Endothelial cell (in vitro differentiated cells): ENCODE measurements at places on chromosomes 6 and 20. TPM values are rescaled to one million over a fixed set of nuclear protein-coding genes. Genes with fewer than 3 reads are reported as not detected.

- peak; percentile 71 for DNase-seq
These were observed at the start of gene GRIK2 for GRCh38 chr6:101393251-101393828. TSS of gene GRIK2 (plus strand) at chr6:101393708.

DNA sequence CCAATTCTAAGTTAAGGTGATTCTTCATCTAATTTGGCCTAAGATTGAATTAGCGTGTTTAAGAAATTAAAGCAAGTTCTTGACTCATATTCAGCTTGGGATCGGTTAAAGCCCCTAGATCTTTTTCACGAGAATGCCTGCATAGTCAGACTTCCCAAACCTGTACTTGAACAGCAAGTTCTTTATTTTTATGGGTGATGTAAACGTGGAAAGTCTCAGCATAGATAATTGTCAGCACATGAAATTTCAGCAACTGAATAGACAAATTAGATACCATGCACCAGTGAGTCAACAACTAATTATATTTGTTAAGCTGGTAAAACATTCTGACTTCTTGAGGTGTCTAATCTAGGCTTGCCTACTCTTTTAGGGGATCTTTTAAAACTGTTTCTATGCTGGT is 183.1 kb upstream of the TNFAIP3 start:
- DNase-seq, result no peak

- no peak for DNase-seq
These were observed 131.3 kb downstream of the HACE1 start for GRCh38 chr6:104728448-104728847.

DOK5 gene
- 0.26 TPM for total RNA-seq

DNA sequence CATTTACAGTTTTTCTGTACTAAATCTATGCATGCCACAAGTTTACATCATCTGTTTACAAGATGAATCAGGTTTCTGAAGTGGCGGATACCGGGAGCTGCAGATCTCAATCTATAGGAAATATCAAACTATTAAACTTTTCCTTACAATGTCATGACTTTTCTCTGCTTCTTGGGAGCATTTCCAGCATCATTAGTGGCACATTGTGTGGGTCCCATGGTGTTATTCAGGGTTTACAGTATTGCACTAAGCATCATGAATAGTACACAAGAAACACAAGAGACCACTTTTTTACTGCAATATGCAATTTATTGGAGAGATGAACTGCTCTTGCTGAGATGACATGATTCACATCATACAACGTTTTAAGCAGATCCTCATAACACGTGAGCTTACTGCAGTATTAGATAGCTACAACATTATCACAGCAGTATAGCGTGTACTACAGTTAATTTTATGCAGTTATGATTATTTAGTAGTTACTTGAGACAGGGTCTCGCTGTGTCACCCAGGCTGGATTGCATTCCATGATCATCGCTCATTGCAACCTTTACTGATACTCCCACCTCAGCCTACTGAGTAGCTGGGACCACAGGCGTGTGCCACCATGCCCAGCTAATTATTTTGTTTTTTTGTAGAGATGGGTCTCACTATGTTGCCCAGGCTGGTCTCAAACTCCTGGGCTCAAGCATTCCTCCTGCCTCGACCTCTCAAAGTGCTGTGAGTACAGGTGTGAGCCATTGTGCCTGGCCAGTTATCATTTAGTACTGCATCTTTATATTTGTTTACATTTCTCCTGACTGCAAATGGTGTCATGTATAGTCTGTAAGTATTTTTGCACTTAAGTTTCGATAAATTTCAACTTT is 18.4 kb downstream of the BLTP3A start:
- no peak for DNase-seq

OTOR gene
- total RNA-seq, result 4.5 TPM

ULBP3 gene
- 16.0 TPM for total RNA-seq

CCN2 gene
- total RNA-seq, result 12.0 TPM

DNA sequence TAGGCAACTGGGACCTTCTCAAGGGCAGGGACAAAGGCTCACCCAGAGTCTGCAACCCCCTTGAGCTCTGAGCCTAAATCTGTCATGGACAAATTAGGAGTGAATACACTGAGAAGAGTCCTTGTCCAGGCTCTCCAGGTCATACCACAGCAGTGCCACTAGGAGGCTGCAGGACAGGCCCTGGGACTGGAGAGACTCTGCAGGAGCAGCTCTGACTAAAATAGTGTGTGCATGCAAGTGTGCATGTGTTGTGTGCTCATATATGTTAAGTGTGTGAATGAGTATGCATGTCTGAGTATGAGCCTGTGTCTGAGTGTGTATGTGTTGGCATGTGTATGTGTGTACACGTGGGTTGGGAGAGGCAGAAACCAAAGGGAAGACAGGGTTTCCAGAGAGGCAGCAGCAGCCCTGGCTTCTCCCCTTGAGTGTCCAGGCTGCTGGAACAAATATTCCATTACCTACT is 27.1 kb downstream of the MRPL14 start:
- DNase-seq, result peak; percentile 58

FOXF2 gene
- total RNA-seq, result not detected

DNA sequence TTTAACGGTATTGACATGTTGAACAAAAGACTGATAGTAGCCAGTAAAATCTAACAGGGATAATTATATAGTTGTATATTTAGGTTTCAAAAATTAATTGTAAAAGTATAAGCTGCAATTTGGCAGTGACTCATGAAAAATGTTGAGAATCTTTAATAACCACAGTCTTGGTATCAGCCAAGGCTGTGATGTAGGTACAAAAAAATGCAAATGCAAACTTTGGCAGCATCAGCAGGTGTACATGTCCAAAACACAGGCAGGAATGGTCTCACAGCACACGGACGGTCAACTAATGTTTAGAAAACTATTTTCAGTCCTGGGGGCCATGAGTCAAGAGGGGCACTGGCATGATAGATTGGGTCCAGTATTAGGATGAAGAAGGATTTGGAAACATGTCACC is 58.5 kb upstream of the BEND3 start:
- DNase-seq, result no peak

EEF1A2 gene
- total RNA-seq, result 0.31 TPM

DNA sequence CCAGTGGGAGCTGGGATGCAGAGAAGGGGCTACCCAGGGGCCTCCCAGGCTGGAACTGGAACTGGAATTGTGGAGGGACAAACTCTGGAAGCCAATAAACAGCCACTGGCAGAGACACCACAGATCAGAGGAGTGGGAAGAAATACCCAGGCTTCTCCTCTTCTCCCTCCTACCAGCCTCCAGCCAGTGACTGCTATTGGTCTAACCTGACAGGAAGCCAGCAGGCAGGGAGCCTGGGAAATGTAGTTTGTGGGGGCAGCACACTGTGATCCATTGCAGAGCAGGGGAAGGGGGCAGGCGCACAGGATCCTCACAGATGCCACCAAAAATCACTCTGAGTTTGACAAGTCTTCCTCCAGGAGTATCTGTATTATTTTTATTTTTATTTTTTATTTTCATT is 12.1 kb upstream of the MLN start:
- peak; percentile 39 for DNase-seq

SPEF1 gene
- total RNA-seq, result 0.23 TPM

SLC35D3 gene
- total RNA-seq, result not detected

- no peak for DNase-seq
These were observed 4.0 kb upstream of the TULP1 start for GRCh38 chr6:35516712-35517111.

CNR1 gene
- total RNA-seq, result 2.0 TPM

RIPPLY2 gene
- total RNA-seq, result not detected

HMGCLL1 gene
- 1.2 TPM for total RNA-seq

EPPIN gene
- not detected for total RNA-seq

- no peak for DNase-seq
These were observed 81.3 kb downstream of the MOXD1 start for GRCh38 chr6:132320007-132320406.
